ENCODE measurements at places on chromosomes 6 and 20.

GRCh38 chr20:64188682-64189529 lies 24.7 kb downstream of the MYT1 start:
- no peak for DNase-seq

DNA sequence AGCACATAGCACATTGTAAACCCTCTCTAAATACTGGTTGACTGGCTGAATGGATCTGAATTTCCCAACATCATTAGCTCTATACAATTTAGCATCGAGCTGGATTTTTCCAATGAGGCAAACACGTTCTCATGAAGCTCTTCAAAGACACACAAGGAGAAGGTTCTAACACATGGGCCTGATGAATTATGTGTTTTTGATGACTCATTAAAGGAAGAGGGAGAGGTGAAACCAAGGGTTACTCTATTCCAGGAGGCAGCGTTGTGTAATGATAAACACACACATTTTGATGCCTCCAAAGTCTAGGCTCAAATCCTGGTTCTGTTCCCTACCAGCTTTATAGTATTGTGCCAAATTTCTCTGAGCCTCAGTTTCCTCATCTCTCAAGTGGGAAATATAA lies 84.3 kb downstream of the PFDN4 start:
- DNase-seq: no peak

DNA sequence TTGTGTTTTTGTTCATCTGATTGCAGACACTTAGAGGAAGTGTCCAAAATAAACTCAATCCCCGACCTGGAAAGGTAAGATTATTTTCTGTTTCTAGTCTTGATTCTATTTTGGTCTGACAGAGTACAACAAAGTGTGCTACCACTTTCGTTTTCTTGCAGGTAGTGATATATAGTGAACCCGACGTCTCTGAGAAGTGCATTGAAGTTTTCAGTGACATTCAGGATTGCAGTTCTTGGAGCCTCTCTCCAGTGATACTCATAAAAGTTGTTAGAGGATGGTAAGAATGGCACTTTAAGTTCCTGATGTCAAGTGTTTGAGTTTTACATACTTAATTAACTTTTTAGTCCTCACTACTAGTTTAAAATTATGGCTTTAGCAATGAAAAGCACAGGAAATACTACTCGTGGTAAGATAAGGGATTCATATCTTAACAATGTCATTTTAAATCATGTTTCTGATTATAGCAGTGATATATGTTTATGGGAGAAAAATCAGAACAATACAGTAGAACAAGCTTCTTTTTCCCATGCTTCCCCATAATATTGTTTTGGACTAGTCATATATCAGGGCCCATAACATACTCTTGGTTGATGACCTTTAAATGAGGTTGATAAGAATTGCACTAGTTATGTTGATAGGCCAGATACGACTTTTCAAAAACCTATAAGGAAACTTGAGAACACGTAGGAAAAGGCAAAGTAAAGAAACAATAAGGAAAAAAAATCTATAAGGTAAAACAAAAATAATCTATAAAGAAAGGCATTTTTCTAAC lies 104.0 kb downstream of the RTN4IP1 start:
- no peak for DNase-seq

DNA sequence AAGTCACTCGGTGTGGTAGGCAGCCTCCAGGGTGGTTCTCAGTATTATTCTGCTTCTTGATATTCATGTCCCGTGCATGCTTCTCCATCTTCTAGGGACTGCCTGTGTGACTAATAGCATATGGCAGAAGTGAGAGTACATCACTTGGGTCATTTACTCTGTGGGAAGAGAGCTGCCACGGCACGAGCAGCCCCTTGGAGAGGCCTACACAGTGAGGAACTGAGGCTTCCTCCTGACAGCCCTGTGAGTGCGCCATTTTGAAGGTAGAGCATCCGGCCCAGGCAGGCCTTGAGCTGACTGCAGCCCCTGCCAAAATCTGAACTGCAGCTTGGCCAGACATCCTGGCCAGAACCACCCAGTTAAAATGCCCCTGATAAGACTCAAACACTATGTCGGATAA lies 17.3 kb upstream of the MCUR1 start:
- DNase-seq: no peak

DNA sequence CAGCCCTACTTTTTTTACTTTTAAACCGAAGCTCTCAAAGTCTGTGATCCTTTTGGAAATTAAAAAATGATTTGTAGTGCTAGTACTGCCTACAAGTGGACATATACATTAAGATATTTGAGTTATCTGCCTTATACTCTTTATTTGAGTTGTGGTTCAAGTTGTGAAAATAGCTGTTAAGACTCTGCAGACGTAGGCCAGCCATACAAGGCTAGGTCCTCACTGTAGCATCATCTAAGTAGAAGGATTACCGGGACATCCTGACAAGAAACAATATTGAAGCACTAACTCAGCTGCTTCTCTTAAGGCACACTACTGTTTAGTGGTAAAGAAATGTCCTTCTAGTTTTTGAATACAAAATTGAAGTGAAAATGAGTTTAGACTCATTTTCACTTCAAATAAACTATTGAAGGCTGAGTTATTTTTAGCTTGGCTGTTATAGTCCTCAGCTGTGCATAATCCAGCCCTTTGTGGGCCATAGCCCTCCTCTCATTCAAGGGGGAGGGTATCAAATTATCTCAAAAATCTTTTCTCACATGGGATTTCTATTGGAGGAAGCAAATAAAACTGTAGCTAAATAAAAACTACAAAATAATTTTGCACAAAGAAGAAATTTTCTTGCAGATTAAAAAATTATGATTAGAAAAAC lies 68.1 kb downstream of the JAG1 start:
- DNase-seq: no peak

GRCh38 chr6:135576055-135576454 lies 78.5 kb upstream of the AHI1 start:
- no peak for DNase-seq

- no peak for DNase-seq
Observed at GRCh38 chr6:100988391-100988984, 107.4 kb upstream of the ASCC3 start.

GRCh38 chr6:121951918-121952379 lies 447.5 kb upstream of the HSF2 start:
- peak; percentile 9 for DNase-seq

DNA sequence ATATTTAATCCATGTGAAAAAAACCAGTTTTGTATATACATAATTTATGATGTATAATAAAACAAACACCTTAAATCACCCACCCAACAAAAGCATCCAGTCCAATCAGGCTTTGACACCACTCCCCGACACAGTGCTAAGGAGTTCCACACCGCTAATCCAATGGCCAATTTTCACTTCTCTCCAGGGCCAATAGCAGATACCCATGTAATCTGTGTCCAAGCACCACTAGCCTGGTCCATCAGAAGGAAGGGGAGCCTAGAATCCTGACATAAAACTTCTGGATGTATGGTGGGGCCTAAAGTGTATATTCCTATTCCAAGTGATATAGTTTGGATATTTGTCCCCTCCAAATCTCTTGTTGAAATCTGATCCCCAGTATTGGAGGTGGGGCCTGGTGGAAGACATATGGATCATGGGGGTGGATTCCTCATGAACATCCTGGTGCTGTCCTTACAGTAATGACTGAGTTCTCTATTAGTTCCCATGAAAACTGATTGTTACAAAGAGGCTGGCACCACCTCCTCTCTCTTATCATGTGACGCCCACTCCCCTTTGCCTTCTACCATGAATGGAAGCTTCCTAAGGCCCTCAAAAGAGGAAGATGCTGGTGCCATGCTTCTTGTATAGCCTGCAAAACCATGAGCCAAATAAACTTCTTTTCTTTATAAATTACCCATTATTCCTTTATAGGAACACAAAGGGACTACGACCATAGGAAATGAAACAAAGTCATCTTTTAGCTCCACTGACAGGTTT lies 20.8 kb downstream of the RALGAPA2 start:
- DNase-seq: no peak

DNA sequence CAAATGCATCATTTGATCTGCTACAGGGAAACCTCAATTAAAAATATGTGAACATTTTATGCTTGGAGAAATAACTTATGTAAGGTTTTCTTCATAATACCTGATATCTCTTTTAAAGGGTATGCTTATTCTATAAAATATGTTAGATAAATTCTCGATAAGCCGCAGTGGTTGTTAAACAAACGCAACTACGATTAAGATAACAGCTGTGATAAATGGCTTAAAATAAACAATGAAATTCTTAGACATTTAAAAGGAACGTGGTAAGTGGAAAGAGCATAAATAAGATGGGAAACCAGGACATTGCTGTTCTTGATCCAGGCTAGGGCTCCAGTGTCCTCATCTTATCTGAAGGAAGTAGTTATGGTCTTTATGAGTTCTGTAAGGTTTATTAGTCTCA lies 415.9 kb downstream of the CD83 start:
- DNase-seq: no peak

GRCh38 chr20:16984481-16984880 lies 236.3 kb downstream of the OTOR start:
- DNase-seq: no peak

DNA sequence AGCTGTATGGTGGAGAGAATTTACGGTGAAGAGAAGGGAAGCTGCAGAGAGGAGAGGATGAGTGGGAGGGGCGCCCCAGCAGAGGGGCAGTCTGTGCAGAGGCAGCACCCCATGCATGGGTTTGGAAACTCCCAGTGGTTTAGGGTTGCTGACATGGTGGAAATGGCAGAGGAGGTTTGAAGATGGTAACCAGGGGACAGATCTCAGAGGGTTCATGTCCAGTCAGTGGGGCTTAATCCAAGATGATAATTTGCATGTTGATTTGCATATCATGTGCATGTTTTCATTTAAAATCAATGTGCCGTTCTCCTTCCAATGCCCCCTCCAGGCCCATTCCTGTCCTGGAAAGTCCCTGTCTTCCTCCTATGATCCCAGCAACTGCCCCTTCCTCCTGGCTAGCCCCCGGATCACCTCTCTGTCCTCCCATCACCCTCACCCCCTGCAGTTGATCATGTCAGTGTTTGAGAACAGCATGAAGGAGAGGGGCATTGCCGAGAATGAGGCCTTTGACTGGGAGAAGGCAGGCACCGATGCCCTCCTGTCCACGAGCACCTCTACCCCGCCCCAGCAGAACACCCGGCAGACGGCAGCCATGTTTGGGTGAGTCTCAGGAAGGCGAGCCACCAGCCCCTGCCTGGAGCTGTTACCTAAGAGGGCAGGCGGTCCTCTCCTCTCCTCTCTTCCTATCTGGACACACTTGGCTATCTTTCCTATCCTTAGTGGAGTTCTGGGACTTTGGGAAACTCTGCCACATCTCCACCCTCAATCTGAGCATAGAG lies 14.3 kb downstream of the TTBK1 start:
- DNase-seq: no peak

DNA sequence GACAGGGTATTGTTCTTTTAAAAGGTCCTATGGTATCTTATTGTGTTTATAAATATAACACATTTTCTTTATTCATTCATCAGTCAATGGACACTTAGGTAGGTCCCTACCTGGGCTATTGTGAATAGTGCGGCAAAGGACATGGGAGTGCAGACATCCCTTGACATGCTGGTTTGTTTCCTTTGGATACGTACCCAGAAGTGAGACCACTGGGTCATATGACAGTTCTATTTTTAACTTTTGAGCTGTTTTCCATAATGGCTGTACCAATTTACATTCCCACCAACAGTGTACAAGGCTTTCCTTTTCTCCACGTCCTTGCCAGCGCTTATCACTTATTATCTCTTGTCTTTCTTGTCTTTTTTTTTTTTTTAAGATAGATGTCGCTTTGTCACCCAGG lies 627.5 kb downstream of the PRKN start:
- no peak for DNase-seq

DNA sequence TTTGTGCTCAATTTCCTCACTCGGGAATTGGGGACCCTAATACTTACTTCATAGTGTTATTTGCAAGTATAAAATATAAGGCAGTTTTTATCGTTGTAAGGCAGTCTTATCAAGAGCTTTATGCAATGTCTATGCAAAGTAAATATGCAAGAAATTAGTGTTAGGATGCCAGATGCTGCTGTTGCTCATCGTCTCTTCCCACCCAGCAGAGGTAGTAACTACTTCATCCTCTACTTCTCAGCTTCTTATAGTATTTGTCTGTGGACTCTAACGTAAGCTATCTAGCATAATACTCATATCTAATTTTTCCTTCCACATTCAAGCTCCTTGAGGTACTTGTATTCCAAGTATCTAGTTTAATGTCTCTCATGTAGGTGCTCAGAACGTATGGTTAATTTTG lies 11.6 kb downstream of the PLCG1 start:
- DNase-seq: no peak

DNA sequence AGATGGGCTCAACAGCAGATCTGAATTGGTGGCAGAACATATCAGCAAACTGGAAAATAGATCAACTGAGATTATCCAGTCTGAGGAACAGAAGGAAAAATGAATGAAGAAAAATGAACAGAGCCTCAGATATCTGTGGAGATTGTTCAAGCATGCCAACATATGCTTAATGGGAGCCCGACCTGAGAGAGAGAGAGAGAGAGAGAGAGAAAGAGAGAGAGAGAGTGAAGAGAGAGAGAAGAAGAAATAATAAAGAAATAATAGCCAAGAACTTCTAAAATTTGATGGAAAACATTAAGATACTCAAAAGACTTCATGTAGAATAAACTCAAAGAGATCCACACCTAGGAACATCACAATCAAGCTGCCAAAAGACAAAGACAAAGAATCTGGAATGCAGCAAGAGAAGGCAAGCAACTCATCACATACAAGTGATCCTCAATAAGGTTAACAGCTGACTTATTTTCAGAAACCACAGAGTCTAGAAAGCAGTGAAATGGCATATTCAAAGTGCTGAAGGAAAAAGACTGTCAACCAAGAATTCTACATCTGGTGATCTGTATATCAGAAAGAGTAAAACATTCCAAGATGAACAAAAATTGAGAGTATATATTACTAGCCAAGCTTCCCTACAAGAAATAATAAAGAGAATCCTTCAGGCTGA lies 97.2 kb downstream of the MYLK4 start:
- no peak for DNase-seq

- DNase-seq: no peak
Observed at GRCh38 chr20:3935295-3935955, 46.2 kb downstream of the PANK2 start.

DNA sequence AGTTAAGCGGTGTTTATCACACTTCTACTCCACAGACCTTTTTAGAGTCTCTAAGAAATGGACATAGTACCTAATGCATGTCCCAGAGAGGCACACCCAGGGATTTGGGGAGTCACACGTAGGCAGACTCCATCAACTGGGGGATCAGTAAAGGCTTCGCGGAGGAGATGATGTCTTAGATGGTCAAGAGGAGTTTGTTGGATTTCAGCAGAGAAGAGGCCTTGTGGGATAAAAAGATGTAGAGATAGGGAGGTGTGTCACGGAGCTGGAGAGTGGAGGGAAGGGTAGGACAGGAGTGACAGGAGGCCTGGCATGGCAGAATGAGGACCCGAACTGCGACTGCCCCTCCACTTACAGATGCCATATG lies 9.1 kb downstream of the DYNLRB1 start:
- DNase-seq: no peak

GRCh38 chr6:72551470-72551869 lies 70.4 kb upstream of the KCNQ5 start:
- no peak for DNase-seq
